ENCODE measurements at places on chromosomes 1 and 21.
A peak's percentile ranks its signal among the peaks of the same experiment; 100 is the strongest.

DNA sequence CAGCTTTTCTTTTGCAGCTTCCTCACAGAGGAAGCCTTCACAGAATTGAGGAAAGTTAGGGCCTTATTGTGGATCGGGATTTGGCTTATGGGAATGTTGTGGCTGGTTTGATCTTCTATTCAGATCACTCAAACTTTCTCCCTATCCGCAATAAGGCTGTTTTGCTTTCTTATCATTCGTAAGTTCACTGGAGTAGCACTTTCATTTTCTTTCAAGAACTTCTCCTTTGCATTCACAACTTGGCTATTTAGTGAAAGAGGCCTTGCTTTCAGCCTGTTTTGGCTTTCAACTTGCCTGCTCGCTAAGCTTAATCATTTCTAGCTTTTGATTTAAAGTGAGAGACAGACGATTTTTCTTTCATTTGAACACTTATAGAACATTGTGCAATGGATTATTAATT lies 181.9 kb upstream of the B3GALT2 start:
- DNase-seq = no peak

GRCh38 chr1:77590651-77591050 lies 91.8 kb downstream of the ZZZ3 start:
- DNase-seq = no peak

- DNase-seq = no peak
Observed at GRCh38 chr1:160646180-160646579, 664 bp downstream of the SLAMF1 start.

- DNase-seq = no peak
Observed at GRCh38 chr1:180235077-180235501, 5.0 kb downstream of the LHX4 start.

GRCh38 chr1:18880585-18880984 lies 21.1 kb upstream of the TAS1R2 start:
- no peak for DNase-seq

- DNase-seq = no peak
Observed at GRCh38 chr1:227403535-227403934, 85.2 kb upstream of the CDC42BPA start.

DNA sequence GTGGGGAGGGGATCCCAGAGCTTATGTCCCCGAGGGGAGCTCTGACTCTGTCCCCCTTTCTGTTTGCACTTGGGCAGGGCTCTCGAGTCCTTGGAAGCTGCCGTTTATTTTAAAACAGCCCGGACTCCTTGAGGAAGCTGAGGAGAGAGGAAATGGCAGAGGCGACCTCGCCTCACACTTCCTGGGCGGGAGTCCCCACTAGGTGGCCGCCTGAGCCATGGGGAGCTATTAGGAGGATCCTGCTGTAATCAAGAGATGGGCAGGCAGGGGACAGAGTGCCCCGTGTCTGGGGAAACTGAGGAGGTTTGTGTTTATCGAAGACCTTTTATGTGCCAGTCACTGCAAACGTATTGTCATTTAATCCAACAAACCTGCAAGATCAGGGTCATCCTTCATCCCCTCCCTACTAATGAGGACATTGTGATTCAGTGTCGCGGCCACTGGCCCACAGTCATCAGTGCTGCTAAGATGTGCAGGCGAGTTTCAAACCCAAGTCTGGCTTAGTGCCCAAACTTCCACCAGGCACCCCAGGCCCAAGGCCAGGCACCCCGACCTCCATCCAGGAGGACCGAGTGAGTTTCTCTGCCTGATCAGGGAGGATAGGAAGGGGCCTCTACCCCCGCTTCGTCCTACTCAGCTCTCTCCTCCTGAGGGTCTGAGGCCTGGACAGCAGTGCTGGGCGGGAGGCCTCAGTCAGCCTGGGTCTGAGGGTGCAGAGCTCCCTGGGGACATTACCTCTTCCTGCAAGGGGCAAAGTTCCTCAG lies 316.9 kb upstream of the VAMP3 start:
- peak; percentile 68 for DNase-seq

GRCh38 chr1:39845569-39846566 lies 37.4 kb downstream of the TRIT1 start:
- DNase-seq = peak; percentile 64

DNA sequence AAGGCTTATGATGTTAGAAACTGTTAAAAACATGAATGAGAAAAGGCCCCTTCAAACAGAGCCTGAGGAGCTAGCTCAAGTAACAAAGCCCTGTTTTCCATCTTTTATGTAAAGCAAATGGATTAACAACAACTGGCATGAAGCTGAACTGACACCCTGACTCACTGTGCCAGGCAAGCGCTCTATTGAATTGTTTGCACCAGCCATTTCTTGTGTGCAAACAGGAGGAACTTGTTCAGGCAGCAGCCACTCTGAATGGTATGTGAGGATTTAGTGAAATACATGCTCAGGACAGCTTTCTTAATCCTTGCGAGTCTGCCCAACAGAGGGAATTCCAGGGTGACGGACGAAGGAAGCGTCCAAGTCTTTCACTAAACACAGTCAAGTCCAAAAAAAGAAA lies 291.1 kb upstream of the ADGRL2 start:
- no peak for DNase-seq

- no peak for DNase-seq
Observed at GRCh38 chr1:106554294-106554693, 502.2 kb upstream of the PRMT6 start.

GRCh38 chr1:155651861-155652661 lies 36.5 kb downstream of the YY1AP1 start:
- DNase-seq = no peak

- DNase-seq = peak; percentile 81
Observed at GRCh38 chr21:32411350-32412161, 950 bp upstream of the EVA1C start.

GRCh38 chr1:18645747-18646090 lies 15.1 kb downstream of the PAX7 start:
- no peak for DNase-seq

DNA sequence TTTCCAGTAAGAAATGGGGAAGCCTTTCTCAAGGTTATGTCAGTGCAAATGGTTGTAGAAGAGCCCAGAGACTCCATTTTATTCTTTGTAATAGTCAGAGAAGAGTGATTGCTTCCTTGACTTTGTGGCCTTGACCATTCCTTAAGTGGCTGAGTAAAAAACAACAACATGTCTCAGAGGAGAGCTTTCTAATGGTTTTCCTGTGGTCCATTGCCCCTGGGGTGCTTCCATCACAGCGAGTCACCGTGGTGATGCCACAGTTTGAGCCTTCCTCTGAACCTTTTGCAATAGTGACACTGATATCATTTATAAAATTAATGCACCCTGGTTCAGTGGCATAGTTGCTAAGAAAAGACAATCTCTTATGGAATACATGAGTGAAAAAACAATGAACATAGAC lies 38.6 kb downstream of the PAPPA2 start:
- DNase-seq = no peak

GRCh38 chr21:39452207-39452969 lies 618 bp downstream of the SH3BGR start:
- DNase-seq = peak; percentile 39

DNA sequence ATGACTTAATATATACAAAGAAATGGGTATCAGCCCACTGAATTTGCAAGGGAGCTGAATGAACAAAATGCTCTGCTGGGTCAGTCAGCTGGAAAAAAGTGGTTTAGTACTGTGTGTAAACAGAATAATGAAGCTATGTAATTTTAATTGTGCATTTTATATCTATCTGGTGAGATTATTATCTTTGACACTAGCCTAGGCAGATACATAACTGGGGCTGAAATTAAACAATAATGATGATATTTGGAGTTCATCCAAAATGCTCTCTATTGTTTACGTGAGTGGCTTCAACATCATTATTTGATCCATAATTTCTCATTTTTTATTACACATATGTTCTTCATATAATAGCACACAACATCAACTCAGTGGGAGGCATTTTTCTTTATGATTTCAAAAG lies 208.5 kb upstream of the SNX7 start:
- no peak for DNase-seq

DNA sequence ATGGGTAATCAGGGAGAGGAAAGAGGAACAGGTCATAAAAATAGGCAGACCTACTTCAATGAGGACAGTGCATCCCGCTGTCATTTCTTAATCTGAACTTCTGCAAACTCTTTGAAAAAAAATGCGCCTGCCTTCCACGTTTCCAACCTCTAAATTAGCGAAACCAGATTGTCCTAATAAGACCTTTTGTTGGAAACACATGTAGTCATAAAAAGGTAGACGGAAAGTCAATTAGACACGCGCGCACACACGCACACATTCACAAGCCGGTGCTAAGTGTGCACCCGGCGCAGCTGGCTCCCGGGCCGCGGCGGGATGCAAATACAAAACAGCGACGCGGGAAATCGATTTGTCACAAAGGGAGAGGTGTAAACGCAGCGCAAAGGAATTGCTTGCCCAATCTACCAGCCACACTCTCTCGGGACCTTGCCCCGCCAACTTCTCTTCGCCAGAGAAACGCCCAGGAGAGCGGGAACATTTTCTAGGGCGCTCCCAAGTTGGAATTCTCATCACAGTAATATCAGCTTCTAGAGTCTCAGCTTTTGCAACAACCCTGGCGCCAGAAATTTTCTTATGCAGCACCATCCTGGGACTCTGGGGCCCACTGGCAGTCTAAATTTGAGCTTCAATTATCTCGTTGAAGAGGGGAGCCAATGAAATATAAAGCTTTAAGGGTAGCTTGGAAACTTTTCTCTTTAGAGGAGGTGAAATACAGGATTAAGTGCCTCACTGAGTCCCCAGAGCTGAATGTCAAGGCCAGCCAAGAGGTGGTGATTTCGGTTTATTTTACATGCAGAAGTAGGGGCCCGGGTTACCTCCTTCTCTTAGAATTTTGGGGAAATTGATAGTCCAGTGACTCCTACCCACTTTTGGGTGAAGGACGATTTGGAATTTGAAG lies 4.5 kb downstream of the PRRX1 start:
- peak; percentile 44 for DNase-seq

DNA sequence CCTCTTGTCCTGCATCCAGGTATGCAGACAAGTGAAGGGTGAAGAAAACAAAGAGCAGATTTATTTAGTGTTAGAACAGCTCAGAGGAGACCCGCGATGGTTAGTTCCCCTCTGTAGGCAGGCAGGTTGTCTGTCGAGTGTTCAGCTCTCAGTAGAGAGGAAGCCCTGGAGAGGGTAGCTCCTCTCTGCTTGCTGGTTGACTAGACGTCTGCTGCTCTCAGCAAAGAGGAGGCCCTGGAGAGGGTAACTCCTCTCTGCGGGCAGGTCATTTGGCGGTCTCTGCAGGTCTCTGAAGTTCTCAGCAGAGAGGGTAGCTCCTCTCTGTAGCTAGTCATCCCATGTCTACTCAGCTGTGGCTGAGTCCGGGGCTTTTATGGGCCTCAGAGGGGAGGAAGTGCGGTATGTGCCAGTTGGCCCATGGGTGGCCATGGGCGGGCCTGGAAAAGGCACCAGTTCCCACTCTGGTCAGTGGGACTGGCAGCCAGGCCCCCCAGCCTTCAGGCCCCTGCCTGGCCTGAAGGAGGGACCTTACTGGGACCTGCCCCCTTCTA lies 13.4 kb downstream of the ZBTB40 start:
- DNase-seq = no peak

- no peak for DNase-seq
Observed at GRCh38 chr1:193694741-193695140, 508.3 kb upstream of the B3GALT2 start.

- peak; percentile 99 for DNase-seq
Observed at GRCh38 chr1:15975805-15976680, at the start of gene ZBTB17. Gene ZBTB17, minus strand, starts transcription at chr1:15976101. Its CDS starts 27,606 bp downstream, at chr1:15948495.

DNA sequence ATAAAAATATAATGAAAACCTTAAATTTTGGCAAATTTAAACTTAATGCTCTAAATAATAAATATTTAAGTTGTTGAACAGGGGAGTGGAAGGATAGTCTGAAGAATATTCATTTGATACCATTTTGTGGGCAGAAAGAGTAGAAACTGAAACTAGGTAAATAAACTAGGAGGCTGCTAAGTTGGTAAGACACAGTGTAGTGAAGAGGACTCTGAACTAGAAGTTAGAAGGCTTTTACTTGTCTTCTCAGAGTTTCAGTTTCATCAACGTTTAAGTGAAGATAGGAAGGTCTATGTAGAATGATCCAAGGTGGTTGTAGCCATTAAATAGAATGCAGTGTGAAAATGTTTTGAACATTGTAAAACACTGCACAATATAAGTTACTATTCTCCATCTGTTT lies 516.9 kb downstream of the AMY1C start:
- no peak for DNase-seq

GRCh38 chr1:96533820-96534219 lies 187.8 kb upstream of the PTBP2 start:
- no peak for DNase-seq

- DNase-seq = no peak
Observed at GRCh38 chr1:103063921-103064320, 44.4 kb downstream of the COL11A1 start.

- DNase-seq = no peak
Observed at GRCh38 chr1:119004781-119005180, 16.6 kb upstream of the TBX15 start.

- no peak for DNase-seq
Observed at GRCh38 chr1:237258871-237259270, 216.9 kb downstream of the RYR2 start.

DNA sequence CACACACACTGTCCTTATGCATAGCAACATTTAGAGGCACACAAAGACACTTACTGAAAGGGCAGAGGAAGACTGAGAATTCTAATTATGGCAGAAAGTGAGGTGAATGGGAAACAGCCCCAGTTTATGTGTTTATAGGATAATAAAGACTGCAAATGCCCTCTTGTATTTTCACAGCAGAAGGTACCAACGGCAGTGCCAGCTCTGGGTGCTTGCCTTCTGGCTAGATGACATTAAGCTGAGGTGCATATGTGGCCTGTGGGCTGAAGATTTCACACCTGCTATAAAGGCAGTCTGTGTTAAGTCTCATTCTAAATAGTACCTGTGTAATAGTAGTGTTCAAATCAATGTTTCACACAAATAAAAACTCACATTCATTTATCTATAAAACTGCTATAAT lies 347.2 kb upstream of the ZRANB2 start:
- DNase-seq = no peak

DNA sequence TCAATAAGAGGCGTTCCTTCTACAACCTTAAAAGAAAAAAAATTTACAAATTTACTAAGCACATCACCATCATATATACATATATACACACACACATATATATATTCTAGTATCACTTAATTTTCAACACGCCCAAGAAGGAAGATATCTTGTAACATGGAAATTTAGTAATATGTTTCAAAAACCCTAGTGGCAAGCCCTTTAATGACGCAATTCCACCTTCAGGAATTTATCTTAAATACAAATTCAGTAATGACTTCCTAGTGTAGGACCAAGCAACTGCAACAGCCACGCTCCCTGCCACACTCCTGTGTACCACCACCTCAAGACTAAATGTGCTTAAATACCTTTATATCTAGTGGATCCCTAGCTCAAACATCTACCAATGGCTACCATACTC lies 12.5 kb downstream of the LBR start:
- no peak for DNase-seq

GRCh38 chr1:218658269-218658668 lies 313.1 kb downstream of the TGFB2 start:
- no peak for DNase-seq

DNA sequence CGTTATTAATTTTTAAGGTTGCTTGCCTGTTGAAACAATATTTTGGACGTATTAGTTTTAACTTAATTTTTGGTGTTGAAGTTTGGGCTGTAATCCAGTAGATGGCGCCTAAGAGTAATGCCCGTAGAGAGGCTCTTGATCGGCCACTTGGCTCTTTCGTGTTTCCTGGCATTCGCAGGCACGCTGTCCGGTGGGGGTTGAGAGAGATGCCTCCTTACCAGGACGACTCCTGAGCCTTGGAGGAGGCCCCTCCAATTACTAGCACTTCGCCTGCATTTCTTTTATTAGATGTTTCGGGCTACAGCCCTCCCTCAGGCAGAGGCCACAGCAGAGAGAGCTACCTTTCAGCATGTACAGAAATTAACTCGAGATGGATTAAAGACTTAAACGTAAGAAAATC lies 12.0 kb downstream of the OR2M4 start:
- DNase-seq = peak; percentile 37

All from GM03348 (cell line).